ENCODE measurements at places on chromosomes 13 and 19.

- DNase-seq = no peak
These were observed 105.0 kb downstream of the DGKH start for GRCh38 chr13:42153199-42154113.

DNA sequence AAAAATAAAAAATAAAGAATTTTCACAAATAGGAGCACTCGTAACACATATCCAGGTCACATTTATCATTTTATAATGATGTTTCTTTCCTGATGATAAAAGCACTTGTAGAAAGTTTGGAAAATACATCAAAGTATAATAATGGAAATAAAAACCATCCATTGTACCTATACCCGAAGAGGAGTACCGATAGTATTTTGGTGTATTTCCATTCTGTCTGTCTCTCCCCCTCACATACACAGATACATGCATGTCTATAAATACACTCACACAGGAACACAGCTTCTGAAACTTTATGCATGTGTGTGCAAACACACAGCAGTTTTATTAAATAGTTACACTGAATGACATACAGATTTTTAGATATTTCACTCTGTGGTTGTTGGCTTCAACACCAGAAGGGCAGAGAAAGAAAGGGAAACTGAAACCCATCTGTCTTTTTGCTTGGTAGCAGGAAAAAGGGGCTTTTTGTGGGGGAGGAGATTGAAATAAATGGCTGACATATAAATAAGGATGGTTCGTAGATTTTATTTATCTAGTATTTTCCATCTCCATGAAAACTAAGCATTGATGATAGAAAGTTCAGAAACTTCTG is 114.8 kb downstream of the LRCH1 start:
- DNase-seq = no peak

GRCh38 chr13:38735665-38736440 is 49.0 kb downstream of the FREM2 start:
- DNase-seq = no peak

- no peak for DNase-seq
These were observed 207.3 kb downstream of the DLEU7 start for GRCh38 chr13:50636007-50636704.

GRCh38 chr19:37669450-37669914 is 14.2 kb upstream of the ZFP30 start:
- no peak for DNase-seq

DNA sequence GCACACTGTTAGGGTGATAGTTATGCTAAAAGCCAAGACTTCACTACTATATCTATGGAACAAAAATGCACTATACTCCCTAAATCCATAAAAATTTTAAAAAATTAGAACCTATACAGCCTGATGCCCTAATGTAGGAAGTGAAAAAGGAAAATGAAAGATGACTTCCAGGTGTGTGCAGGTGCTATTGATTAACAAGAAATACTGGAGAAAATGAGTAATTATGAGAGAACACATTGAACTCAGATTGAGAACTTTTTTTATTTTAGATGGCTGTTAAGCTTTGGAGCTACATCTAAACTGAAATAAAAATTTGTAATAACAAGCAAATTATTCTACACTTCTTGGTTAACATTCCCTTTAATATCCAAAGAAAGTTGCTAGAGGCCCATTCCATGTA is 1015.7 kb downstream of the PCDH9 start:
- DNase-seq = no peak

All from C1 segment of cervical spinal cord (tissue), 14 donors.